ENCODE measurements at places on chromosomes 2 and 18. TPM values are rescaled to one million over a fixed set of nuclear protein-coding genes. Genes with fewer than 3 reads are reported as not detected.
A peak's percentile ranks its signal among the peaks of the same experiment; 100 is the strongest.

- no peaks in the 10 kb centered on the region for H3K27me3 ChIP-seq
- H3K27ac ChIP-seq = no peak overlapping the region
- no peak for DNase-seq
- no peak overlapping the region for H3K4me3 ChIP-seq
- H3K36me3 ChIP-seq = no peaks in the 10 kb centered on the region
- no peaks in the 10 kb centered on the region for H3K4me1 ChIP-seq
Measured at GRCh38 chr18:13680612-13681011, 45.7 kb downstream of the FAM210A start.

DNA sequence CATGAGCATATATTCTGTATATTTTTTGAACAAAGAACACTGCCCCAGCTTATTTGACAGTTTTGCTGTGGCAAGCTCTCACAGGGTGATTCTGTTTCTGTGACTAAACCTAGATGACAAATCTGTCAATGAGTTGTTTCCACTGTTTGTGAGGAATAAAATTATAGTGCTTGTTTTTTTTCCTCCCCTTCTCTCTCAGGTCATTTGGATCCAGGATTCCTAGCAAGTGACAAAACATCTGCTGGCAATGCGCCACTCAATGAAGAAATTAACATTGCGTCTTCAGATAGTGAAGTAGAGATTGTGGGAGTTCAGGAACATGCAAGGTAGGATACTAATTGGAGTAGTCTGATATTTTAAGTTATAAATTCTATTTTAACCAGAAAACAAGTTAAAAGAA is 149.3 kb downstream of the HAUS1 start:
- H3K27me3 ChIP-seq = no peaks in the 10 kb centered on the region
- H3K27ac ChIP-seq = no peak overlapping the region
- no peak overlapping the region for H3K4me3 ChIP-seq
- no peak for DNase-seq

DNA sequence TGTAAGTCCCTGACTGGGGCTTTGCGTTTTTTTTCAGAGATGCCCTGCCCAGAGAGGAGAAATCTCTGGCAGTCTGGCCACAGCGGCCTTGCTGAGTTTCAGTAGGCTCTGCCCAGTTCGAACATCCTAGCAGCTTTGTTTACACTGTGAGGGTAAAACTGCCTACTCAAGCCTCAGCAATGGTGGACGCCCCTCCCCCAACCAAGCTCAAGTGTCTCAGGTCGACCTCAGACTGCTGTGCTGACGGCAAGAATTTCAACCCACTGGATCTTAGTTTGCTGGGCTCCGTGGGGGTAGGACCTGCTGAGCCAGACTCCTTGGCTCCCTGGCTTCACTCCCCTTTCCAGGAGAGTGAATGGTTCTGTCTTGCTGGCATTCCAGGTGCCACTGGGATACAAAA is 31.7 kb downstream of the L3MBTL4 start:
- no peaks in the 10 kb centered on the region for H3K36me3 ChIP-seq
- H3K27me3 ChIP-seq = no peaks in the 10 kb centered on the region
- H3K4me3 ChIP-seq = no peak overlapping the region
- no peaks in the 10 kb centered on the region for H3K4me1 ChIP-seq
- no peak overlapping the region for H3K27ac ChIP-seq

DNA sequence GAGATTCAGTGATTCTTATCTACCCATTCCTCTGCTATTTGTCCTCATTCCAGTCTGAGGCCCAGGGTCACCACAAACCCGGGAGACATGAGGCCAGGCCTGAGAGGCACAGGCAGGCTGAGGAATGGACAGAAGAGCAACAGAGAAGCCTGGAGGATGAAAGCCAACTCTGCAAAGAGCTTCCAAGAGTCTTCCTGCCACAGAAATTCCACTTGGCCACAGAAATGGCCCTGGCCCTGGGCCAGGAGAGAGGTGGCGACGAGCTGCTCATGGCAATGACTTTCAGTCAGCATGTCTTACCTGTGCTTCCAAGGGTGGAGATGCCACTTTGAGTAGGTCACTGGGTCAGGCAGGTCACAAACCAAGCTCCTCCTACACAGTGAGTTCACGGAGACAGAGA is 155.3 kb upstream of the PKDCC start:
- H3K27ac ChIP-seq = no peak overlapping the region
- no peaks in the 10 kb centered on the region for H3K27me3 ChIP-seq
- no peak for DNase-seq

DNA sequence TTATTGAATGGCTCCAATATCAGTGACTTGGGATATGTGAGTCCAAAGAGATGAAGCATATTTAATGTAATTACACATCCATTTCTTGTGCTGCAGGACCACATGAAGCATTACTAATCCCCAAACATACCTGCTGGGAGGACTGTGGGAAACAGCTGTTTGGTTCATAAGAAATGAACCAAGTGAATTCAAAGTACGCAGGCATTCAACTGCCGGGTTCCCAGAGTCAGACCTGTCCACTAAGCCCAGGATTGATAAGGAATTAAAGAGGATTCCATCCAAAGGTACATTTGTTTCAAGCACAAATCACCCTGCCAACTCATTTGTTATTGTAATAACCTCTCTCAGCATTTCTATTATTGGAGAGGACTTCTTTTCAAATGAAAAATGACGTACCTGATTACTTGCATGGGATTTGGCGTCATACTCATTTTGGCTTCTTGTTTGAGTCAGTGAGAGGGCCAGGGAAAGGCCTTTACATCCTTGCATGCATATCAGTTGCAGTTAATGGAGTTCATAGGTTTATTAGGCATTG is 230.7 kb downstream of the TXNL1 start:
- H3K4me3 ChIP-seq = no peak overlapping the region
- no peaks in the 10 kb centered on the region for H3K36me3 ChIP-seq
- no peak overlapping the region for H3K27ac ChIP-seq
- no peak for DNase-seq
- peaks cover 4% of the 10 kb centered on the region for H3K4me1 ChIP-seq

GRCh38 chr18:78820161-78820834 is 159.3 kb upstream of the SALL3 start:
- peaks cover 29% of the 10 kb centered on the region for H3K27me3 ChIP-seq
- H3K4me3 ChIP-seq = no peak overlapping the region
- no peak for DNase-seq
- H3K36me3 ChIP-seq = no peaks in the 10 kb centered on the region
- H3K27ac ChIP-seq = no peak overlapping the region

- H3K4me1 ChIP-seq = no peaks in the 10 kb centered on the region
- no peaks in the 10 kb centered on the region for H3K27me3 ChIP-seq
- no peak overlapping the region for H3K4me3 ChIP-seq
- H3K36me3 ChIP-seq = no peaks in the 10 kb centered on the region
- no peak for DNase-seq
Measured at GRCh38 chr2:49332415-49332814, 178.1 kb upstream of the FSHR start.

GRCh38 chr18:75341267-75341666 is 86.2 kb downstream of the SMIM21 start:
- no peaks in the 10 kb centered on the region for H3K4me1 ChIP-seq
- H3K4me3 ChIP-seq = no peak overlapping the region
- H3K27me3 ChIP-seq = peaks cover 5% of the 10 kb centered on the region
- no peak overlapping the region for H3K27ac ChIP-seq
- H3K36me3 ChIP-seq = no peaks in the 10 kb centered on the region

DNA sequence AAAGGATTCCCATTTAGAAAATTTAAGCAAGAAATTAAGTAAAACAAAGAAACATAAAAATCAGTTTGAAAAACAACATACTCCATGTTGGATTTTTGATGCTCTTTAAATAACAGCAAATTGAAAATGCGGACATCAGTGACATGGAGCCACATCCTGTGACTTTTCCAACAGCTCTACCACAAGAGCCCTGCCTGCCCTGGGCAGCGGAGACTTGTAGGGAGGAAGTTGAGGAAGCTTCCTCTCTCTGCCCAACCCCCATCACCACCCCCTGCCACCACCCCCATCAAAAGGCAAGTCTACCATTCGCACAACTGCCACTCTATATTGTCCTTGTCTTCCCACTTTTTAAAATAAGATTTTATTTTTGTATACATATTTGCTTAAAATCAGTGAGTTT is 32.8 kb upstream of the DAPL1 start:
- no peaks in the 10 kb centered on the region for H3K36me3 ChIP-seq
- no peaks in the 10 kb centered on the region for H3K27me3 ChIP-seq
- DNase-seq = no peak
- H3K4me3 ChIP-seq = no peak overlapping the region
- no peaks in the 10 kb centered on the region for H3K4me1 ChIP-seq

- H3K27me3 ChIP-seq = no peaks in the 10 kb centered on the region
- DNase-seq = no peak
- H3K4me1 ChIP-seq = no peaks in the 10 kb centered on the region
- no peaks in the 10 kb centered on the region for H3K36me3 ChIP-seq
- peak overlapping the region; percentile 51 for H3K4me3 ChIP-seq
- H3K27ac ChIP-seq = no peak overlapping the region
Measured at GRCh38 chr2:240999873-241000541, 1.6 kb downstream of the SNED1 start.

DNA sequence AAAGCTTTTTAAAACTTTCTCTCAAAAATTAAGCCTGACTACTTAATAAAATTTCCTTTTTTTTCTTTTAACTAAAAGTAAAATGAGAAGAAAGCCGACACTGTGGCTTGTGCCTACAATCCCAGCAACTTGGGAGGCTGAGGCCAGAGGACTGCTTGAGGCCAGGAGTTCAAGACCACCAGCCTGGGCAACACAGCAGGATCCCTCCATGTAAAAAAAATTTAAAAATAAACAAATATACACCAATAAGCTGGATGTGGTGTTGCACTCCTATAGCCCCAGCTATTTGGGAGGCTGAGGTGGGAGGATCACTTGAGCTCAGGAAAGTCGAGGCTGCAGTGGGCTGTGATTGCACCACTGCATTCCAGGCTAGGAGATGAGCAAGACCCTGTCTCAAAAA is 37.4 kb downstream of the HNRNPLL start:
- H3K36me3 ChIP-seq = peaks cover 64% of the 10 kb centered on the region
- H3K27ac ChIP-seq = no peak overlapping the region
- H3K27me3 ChIP-seq = no peaks in the 10 kb centered on the region
- no peak overlapping the region for H3K4me3 ChIP-seq
- H3K4me1 ChIP-seq = no peaks in the 10 kb centered on the region

DNA sequence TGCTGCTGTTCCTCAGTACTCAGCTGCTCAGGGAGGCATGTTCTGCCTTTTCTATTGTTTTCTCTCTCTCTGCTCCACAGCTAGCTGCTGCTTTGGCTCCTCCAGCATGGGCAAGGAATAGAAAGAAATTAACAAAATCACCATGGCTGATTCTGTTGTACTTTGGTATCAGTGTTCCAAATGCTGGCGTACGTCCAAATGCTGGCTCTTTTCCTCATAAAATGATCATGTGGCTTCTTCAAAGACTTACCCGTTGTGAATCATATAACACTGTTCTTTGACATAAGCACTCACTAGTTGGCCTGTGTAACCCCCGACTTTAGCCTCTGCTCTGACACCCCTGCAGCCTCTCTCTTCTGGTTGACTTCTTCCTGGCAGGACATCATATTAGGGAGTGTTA is 547.6 kb downstream of the CPS1 start:
- H3K4me3 ChIP-seq = no peak overlapping the region
- H3K4me1 ChIP-seq = no peaks in the 10 kb centered on the region
- no peaks in the 10 kb centered on the region for H3K36me3 ChIP-seq
- no peak overlapping the region for H3K27ac ChIP-seq
- DNase-seq = peak; percentile 25

- no peak for DNase-seq
- no peak overlapping the region for H3K27ac ChIP-seq
- peaks cover 4% of the 10 kb centered on the region for H3K36me3 ChIP-seq
- no peak overlapping the region for H3K4me3 ChIP-seq
- H3K4me1 ChIP-seq = no peaks in the 10 kb centered on the region
- no peaks in the 10 kb centered on the region for H3K27me3 ChIP-seq
Measured at GRCh38 chr18:76460482-76460881, 34.6 kb downstream of the ZNF516 start.

- no peak for DNase-seq
- no peak overlapping the region for H3K4me3 ChIP-seq
- H3K27ac ChIP-seq = no peak overlapping the region
- no peaks in the 10 kb centered on the region for H3K36me3 ChIP-seq
- H3K27me3 ChIP-seq = no peaks in the 10 kb centered on the region
- H3K4me1 ChIP-seq = no peaks in the 10 kb centered on the region
Measured at GRCh38 chr2:208671284-208671683, 264.7 kb downstream of the PTH2R start.

- H3K4me1 ChIP-seq = no peaks in the 10 kb centered on the region
- peaks cover 4% of the 10 kb centered on the region for H3K27me3 ChIP-seq
- no peaks in the 10 kb centered on the region for H3K36me3 ChIP-seq
- DNase-seq = no peak
- H3K4me3 ChIP-seq = no peak overlapping the region
Measured at GRCh38 chr2:53021828-53022227, 745.8 kb upstream of the CHAC2 start.

DNA sequence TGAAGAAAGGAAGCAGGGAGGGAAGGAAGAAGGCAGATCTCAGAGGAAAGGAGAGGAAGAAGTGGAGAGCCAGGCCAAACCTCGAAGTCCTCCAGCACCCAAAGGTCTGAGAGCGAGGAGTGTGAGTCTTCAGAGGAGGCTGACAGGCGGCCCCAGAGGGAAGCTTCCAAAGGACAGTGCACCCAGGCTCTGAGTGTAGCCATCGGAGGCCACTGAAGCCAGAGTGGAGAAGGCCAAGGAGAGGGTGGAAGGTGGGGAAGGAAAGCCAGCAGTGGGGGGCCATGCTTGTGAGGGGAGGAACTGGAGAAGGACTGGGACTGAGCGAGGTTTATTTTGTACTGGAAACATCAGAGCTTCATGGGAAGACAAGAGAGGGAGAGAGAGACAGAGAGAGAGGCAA is 6.0 kb downstream of the ATP6V1B1 start:
- H3K27ac ChIP-seq = no peak overlapping the region
- H3K4me3 ChIP-seq = no peak overlapping the region
- DNase-seq = no peak

- no peak overlapping the region for H3K27ac ChIP-seq
- no peaks in the 10 kb centered on the region for H3K27me3 ChIP-seq
- no peaks in the 10 kb centered on the region for H3K4me1 ChIP-seq
- no peaks in the 10 kb centered on the region for H3K36me3 ChIP-seq
Measured at GRCh38 chr2:109292386-109292785, 163.4 kb downstream of the SH3RF3 start.

FIGN gene
- 0.24 TPM for total RNA-seq

GRCh38 chr2:112812318-112813267 is 24.0 kb downstream of the IL1B start:
- DNase-seq = no peak
- no peak overlapping the region for H3K4me3 ChIP-seq
- peak overlapping the region; percentile 62 for H3K27ac ChIP-seq
- no peaks in the 10 kb centered on the region for H3K27me3 ChIP-seq
- H3K4me1 ChIP-seq = peaks cover 30% of the 10 kb centered on the region

KCNJ3 gene
- total RNA-seq = not detected

VWC2L gene
- total RNA-seq = not detected
